ENCODE measurements at places on chromosomes 5 and 9. TPM values are rescaled to one million over a fixed set of nuclear protein-coding genes. Genes with fewer than 3 reads are reported as not detected.
A peak's percentile ranks its signal among the peaks of the same experiment; 100 is the strongest.

GRCh38 chr5:96957254-96958049 lies 21.6 kb downstream of the LNPEP start:
- no peak for DNase-seq

Gene BARHL1
- total RNA-seq, result not detected

Gene SPINK4
- not detected for total RNA-seq

Gene ADAMTS12
- 4.1 TPM for total RNA-seq

- DNase-seq, result no peak
Measured at GRCh38 chr5:105350486-105351140, 1788.0 kb upstream of the NUDT12 start.

DNA sequence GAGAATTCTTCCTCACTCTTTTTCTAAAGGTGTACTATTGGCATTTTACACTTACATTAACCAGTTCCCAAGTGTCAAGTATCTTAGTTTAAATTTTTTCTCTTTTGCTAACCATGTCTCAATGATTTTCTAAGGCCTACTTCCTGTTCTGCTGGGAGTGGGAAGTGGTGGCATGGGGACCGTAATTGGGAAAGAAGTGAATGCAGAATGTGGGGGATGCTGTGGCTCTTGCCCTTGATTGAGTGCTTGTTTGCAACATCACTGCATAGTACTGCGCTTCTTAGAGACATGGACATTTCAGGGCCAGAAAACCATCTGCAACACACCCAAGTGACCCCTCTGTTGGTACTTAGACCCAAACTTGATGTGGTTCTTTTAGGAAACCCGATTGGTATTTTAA lies 32.8 kb downstream of the MRRF start:
- no peak for DNase-seq

- no peak for DNase-seq
Measured at GRCh38 chr5:10662083-10662482, 98.2 kb downstream of the ANKRD33B start.

Gene RAB3C
- total RNA-seq, result not detected

DNA sequence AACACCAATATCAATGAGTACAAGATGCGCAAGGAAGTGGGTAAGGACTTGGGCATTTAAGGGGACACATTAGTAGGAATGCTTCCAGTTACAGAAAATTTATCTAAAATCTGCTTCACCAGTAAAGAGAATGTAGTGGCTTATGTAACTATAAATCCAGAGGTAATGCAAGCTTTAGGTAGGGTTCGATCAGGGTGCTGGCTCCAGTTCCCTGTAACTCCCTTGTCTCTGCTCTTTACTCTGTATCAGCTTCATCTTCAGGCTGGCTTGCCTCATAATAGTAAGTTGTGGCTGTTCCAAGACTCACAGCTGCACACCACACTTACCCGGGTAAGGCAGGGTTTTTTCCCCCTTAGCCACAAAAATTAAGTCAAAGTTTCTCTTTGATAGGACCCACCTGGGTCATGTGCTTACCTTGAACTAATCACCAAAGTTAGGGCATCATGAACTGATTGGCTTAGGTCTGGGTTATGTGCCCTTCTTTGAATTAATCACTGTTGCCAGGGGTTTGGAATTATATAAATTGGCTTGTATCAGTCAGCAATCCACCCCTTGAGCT lies 35.5 kb downstream of the ARHGEF37 start:
- DNase-seq, result no peak

GRCh38 chr5:126568206-126568755 lies 26.7 kb downstream of the ALDH7A1 start:
- no peak for DNase-seq

Gene MAMDC2
- total RNA-seq, result 12.2 TPM

DNA sequence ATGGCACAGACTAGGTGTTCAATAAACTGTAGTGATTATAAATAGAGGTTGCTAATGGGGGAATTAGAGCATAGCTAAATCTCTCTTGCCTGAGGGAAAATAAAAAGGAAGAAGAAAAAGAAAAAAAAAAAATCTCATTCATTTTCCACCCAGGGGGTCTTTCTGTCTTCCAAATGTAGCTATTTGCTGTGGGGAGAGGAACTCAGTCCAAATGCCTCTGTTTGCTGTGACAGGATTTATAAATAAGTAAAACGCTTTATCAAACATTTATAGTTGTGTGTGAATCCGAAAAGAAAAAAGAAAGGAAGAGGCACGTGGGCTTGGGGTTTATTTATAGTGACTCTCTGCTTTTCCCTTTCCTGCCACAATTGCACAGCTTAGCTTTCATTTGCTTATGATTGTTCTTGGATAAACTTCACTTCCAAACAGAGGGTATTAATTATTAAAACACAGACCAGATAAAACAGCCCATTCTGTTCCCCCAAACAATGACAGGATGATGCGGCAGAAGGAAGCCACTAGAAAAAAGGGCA lies 245.7 kb downstream of the ASTN2 start:
- DNase-seq, result no peak

Gene SH2D3C
- total RNA-seq, result 0.17 TPM

DNA sequence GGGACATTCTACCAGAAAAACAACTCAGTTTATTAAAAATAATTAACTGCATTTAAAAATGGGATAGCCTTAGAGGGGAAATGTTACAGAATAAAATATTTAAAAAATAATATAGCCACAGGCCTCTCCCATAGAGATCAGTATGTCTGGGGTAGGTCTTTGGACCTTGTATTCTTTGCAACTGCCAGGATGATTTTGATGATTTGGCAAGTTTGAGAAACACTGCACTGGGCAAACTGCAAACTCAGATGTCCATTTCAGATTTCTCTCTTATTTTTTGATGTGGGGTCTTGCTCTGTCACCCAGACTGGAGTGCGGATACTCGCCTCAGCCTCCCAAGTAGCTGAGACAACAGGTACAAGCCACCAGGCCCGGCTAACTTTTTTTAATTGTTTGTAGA lies 24.9 kb upstream of the CCNO start:
- no peak for DNase-seq

Gene IL3
- total RNA-seq, result not detected

Gene CACNA1B
- total RNA-seq, result 0.84 TPM

DNA sequence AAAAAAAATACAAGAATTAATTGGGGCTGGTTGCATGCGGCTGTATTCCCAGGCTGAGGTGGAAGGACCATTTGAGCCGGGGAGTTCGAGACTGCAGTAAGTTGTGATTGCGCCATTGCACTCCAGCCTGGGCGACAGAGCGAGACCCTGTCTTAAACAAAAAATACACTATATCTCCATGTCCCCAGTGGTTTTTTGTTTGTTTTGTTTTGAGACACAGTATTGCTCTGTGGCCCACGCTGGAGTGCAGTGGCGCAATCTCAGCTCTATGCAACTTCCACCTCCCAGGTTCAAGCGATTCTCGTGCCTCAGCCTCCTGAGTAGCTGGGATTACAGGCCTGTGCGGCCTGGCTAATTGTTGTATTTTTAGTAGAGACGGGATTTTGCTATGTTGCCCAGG lies 1.2 kb downstream of the COQ4 start:
- DNase-seq, result no peak

DNA sequence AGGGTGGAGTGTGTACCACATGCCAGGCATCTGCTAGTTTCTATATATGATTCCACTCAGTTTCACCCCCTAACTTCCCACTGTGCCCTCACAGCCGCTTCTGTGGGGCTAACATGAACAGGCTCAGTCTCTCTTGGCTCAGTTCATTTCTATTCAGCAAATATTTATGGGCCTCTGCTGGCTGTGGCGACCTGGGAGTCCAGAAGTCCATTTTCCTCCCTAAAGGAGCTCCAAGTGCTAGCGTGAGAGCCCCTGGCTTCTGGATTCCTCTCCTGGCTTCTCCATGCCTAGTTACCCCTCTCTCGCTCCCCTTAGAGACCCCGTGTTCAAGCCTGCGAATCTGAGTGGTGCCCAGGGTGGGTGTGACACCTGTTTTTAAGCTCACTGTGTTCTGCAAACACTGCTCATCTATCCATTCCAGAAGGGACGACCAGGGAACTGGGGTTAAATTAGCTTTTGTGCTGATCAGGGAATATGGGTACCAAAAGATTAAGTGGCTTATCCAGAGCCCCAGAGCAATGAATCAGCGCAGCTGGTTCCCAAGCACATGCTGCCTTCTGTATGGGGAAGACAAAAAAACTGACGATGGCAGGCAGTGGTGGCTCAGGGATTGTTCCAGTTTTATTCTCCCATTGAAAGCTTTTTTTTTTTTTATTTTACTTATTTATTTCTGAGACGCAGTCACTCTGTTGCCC lies 57.6 kb downstream of the HMCN2 start:
- DNase-seq, result no peak

Gene EGR1
- total RNA-seq, result 4.1 TPM

Gene OBP2B
- total RNA-seq, result not detected

Gene INSL6
- not detected for total RNA-seq

DNA sequence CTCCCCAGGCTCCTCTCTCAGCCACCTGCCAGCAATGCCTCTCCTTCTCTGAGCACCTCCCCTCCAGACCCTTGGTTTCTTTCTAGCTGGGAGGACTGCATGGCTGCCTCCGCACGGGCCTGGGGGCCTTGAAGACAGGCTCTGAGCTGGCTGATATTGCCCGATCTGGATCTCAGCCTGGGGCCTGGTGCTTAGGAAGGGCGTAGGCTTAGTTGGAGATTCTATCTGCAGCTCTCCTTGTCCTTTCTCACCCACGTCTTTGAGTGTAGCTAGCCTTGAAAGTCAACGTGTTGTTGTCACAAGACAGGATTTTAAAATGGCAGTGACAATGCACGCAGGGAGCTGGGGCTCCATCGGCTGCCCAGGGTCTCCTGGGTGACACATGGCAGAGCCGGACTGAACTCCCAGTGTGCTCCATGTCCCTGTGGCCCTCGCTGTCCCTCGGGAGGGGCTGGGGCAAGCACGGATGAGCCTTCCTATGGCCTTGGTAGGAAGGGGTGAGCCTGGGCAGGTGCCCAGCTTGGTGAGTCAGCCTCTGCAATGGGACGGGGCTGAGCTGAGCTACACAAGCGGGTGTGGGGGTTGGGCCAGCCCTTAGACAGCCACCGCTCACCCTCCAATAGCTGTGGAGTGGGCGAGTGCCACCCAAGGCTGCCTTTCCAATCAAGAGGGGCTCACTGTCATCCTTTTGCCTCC lies 9.4 kb downstream of the ADAMTSL2 start:
- no peak for DNase-seq

Gene ITGA1
- total RNA-seq, result 10.0 TPM

DNA sequence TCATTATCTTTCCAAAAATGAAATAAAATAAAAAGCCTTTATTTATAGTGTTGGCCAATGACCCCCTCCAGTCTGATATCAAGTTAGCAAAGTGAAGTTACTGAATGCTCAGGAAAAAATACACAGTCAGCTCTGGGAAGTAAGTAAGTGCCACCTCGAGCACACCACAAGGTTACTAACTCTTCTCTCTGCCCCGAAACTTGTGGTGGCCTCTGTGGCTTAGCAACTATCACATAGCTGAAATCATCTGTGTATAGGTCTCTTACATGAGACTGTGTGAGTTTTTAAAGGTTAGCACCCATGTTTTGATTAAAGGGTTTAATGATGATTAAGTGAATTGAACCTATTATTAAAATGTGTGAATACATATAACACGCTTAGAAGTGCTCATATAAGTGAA lies 161.4 kb upstream of the KLF4 start:
- DNase-seq, result no peak

DNA sequence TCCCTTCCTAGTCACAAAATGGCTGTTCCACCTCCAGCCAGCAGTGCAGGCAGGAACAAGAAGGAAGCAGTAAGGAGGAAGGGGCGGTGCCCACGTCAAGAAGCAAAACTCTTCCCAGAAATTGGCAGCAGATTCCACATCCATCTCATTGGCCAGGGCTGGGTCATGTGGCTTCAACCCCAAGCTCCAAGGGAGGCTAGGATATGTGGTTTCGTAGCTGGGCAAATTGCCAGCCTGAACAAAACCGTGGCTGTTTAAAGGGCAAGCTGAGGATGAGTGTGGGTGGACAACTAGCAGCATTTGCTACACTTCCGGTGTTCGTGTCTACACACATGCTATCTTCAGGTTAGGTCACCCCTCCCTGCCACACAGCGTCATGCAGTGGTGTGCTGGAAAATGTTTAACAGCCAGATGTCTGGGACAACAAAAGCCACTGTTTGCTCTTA lies 92.1 kb upstream of the MAP1B start:
- DNase-seq, result no peak

DNA sequence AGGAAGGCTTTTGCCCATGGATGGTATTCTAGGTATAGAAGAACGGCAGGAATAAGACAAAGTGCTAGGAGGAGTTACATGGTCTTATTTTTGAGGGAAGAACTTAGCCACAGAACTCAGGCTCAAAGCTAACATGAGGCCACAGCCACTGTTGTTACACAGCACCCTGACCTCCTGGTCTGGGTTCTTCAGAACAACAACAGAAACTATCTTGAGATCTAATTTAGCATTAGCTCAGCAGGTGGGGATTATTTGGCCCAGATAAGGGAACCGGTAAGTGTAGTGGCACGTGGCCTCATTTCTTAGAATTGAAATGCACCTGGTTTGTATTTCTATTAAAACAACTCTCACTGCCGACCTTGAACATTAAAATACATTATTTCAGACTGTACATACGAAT lies 1168.7 kb upstream of the SEMA6A start:
- DNase-seq, result no peak

Gene PCDHGA4
- total RNA-seq, result 3.6 TPM

Gene IFNA2
- total RNA-seq, result not detected

- no peak for DNase-seq
Measured at GRCh38 chr5:69252437-69252836, 17.8 kb downstream of the CDK7 start.

DNA sequence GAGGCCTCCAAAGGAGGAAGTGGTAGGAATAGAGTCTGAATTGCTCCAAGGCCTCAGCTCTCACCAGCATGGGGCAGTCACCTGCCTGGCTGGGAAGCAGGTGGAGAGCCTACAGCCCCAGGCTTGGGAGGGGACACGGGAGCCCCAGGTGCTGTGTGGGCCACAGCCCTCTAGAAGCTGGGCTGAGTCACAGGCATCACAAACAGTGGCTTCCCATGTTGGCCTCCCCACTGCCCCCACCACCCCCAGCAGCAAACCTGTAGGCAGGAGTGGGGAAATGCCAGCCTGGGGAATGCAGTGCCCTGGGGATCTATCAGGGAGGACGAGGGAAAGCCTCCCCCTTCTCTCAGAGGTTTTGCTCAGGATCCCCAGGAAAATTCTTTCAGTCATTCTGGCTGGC lies 309.6 kb downstream of the SLIT3 start:
- DNase-seq, result no peak

Gene LMAN2
- 308 TPM for total RNA-seq

Gene PWWP2A
- 32.7 TPM for total RNA-seq

DNA sequence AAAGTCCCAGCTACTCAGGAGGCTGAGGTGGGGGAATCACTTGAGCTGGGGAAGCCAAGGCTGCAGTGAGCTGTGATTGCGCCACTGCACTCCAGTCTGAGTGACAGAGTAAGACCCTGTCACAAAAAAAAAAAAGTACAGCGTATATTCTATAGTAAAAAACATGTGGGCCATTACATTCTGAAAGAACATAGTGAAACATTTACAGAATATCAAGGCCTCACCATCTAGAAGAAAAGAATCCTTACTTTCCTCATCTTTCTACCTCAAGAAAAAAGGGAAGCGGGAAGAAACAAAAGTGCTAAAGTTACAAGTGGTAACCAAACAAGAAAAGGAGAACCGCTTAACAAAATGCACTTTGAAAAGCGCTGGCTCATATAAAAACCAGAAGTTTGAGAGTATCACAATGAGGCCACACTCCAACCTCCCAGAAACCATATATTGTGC lies 5.7 kb upstream of the SYK start:
- no peak for DNase-seq

- peak; percentile 18 for DNase-seq
Measured at GRCh38 chr9:86713470-86713869, 233.8 kb downstream of the GAS1 start.

Gene EPB41L4B
- 11.0 TPM for total RNA-seq

Gene RUSC2
- total RNA-seq, result 29.6 TPM

All from kidney epithelial cell (primary cell).